Hypothalamus (tissue), 51 donors: ENCODE measurements at places on chromosomes 7 and 10.

- DNase-seq = no peak
Observed at GRCh38 chr10:104638861-104639589, 2.1 kb upstream of the SORCS3 start.

DNA sequence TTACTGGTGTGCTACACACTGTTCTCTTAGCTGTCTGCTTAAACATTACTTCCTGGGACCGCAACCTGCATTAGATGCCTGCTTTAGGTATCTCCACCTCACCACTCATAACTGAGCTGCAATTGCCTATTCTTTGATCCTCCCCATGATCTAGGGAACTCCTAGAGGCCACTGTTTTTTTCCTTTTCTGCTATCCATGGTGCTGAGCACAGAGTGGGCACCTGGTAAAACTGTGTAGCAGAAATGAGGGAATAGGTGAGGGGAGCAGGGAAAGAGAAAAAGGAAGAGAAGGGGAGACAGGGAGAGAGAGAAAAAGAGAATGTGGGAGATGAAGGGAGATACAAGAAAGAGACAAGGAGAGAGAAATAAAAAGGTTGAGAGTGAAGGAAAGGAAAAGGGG lies 434.9 kb downstream of the ADRA2A start:
- DNase-seq = no peak

DNA sequence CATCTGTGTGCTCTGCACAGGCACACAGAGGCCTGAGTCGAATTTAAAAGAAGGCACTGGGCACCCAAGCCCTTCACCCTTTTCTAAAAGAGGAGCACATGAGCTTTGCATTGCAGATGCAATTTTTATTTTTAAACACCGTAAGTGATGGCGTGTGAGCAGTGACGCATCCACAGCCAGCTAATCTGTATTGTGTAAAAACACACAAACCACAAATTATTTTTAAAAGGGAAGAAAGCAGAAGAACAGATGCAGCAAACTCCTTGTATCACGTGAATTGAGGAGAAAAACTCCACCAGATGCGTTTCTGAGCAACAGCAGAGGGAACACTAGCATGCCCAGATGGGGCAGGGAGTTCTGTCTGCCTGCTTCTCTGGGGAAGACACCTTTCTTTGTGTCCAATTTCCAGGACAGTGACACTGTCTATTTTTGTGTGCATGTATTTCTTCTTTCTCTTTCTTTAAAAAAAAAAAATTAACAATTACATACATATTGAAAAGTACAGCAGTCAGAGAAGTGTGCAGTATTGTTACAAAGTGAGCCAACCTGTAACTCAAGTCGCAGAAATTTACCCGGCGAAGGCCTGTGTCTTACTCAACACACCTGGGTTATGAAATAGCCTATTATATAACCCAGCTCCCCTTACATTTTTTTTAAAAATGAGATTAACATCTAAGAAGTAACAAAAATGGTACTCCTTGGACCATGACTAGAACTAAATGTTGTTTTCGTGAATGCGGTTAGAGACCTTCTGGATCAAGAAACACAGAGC lies 39.2 kb downstream of the EEPD1 start:
- DNase-seq = no peak

DNA sequence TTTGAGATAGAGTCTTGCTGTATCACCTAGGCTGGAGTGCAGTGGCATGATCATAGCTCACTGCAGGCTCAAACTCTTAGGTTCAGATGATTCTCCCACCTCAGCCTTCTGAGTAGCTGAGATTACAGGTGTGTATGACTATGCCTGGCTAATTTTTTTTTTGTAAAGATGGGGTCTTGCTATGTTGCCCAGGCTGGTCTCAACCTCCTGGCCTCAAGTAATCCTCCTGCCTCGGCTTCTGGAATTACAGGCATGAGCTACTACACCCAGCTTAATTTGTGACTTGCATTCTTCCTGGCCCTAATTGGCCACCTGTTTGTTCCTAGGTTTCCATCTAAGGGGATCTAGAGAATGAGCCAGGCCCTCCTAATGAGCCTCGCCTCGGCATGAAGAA lies 9.3 kb downstream of the ARHGAP22 start:
- no peak for DNase-seq

- DNase-seq = no peak
Observed at GRCh38 chr7:34848670-34849069, 188.6 kb downstream of the DPY19L1 start.

DNA sequence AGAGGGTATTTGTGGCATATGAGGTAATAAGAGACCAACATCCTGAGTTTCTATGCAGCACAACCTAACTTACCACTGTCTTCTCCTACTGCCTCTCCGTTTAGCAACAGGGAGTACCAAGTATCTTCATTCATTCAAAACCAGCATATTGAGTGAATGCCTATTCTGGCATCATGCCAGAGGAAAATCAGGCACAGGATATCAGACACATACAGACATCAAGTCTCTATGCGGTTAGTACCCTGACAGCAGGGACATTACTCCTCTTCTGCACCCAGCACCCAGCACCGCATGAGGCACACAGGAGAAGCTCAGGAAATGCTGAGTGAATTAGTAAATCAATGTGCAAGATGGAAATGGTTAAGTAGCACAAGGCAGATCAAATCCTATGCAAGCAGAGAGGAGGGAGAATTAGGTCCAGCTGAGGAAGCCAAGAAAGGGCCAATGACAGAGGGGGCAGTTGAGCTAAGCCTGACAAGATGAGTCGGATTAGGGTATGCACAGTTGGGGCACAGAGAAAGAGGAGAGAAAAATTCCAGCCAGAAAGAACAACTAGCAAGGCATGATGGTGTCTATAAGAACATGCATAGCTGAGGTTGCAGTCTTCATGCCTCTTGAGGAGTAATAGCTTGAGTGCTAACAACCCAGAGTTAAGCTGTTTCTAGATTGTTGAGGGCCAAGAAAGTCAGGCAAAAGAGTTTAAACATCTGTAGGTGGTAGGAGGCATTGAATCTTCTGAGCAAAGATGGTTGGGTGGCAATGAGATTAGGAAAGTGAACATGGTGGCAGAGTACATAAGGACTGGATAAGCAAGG lies 146.0 kb downstream of the PLXNA4 start:
- no peak for DNase-seq

GRCh38 chr7:152899548-152900109 lies 140.1 kb downstream of the ACTR3B start:
- DNase-seq = no peak

DNA sequence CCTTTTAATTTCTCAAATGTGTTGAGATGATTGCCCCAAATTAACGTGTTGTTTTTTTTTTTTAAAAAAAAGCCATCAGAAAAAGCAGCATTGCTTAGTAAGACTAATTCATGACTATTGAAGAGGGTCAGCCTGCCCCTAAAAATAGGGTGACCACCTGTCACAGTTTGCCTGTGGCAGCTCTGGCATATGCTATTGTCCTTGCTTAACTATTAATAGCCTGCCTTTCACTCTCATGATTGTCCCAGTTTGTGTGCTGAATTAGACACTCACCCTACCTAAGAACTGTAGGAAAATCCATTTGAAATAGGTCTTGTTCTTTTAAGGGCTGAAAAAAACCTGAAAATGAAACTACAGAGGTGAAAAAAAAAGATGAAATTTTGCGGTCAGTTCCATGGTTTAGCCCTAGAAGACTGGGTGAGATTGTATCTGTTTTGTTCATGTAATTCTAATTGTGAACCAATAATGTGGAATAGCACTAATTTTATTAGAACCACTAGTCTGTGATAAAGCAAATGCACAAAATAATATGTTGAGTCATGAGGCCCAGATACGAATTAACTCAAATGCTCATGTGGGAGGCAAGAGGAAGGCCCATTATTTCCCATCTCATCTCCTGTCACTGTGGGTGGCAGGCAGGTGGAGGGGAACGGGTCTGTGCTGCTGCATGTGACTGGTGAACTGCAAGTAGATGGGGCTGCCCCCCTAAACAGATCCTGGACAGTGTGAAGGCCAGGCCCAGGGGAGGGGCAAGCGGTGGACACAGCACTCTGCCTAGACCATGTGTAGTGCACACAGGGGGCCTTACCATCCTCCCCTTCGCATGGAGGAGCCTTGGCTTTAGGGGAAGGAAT lies 265.4 kb upstream of the NFE2L3 start:
- DNase-seq = no peak

DNA sequence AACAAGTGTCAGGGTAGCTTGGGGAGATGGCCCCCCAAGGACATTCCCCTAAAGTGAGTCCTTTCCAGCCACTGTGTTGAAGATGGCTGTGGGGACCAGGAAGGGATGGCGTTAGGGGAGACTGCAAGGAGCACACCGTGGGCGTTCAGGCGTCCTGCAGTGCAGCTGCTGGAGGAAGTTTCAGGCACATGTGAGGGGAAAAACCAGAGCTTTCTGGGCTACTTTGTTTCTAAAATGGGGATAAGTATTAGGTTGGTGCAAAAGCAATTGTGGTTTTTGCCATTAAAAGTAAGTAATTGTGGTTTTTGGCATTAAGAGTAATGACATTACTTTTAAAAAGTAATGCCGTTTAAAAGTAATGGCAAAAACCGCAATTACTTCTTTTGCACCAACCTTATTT lies 14.3 kb downstream of the PRF1 start:
- no peak for DNase-seq

GRCh38 chr7:134450294-134451000 lies 8.5 kb downstream of the AKR1B1 start:
- DNase-seq = no peak

DNA sequence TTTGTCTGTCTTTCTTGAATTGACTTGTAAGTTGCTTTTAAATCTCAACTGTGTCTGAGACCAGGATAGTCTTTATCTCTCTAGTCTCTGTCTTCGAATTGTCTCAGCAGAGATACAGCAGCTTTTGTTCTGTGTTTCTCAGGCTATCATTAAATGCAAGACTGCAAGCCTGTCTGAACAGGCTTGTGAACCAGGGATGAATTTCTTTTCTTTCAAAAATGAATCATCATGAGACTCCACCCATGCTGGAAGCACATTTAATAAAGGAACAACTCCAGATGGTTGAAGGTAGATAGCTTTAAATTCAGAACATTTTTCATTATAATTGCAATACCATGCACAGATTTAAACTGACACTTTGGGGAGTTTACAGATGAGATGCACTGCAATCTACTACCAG lies 155.9 kb downstream of the SEC23IP start:
- no peak for DNase-seq

GRCh38 chr7:82035456-82035855 lies 265.6 kb upstream of the HGF start:
- no peak for DNase-seq

DNA sequence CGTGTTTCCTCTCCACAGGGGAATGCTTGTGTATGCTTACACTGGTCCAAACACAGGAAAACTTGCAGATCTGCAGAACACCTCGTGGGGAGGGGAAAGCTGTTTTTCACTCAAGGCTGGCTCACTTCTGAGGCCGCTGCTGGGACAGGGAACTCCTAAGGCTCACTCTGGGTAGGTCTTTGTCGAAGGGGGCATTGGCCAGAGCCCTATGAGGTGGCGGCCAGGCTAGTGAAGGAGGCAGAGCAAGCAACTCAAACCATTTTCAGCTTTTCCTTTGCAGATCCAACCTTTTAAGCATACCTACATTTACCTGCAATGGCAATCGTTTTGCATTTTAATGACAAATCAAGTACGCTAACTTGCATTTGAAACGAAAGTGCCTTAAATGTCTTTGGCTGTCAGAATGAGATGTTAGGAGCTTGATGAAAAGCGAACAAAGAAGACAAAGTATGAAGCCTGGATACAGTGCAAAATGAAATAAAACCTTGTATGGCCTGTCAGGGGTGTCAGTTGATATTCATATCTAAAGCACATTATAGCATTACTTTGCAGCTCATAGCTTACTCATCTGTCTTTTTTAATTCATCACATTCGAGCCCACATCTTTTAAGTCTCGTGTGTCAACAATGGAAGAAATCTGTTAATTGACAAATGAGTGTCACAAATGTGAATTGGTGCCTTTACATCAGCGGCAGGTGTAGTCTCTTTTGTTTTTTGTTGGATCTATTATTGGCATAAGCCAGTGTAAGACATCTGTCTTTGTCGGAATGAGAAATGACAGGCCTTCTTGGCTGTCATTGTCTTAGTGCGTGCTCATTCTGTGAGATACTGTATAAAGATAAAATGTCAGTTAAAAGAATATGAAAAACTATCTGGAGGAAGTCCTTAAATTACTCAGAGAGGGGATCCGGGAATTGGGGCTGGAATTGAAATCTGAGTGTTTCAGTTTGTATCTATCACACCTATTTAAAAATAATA lies 30.5 kb downstream of the LRMDA start:
- no peak for DNase-seq

DNA sequence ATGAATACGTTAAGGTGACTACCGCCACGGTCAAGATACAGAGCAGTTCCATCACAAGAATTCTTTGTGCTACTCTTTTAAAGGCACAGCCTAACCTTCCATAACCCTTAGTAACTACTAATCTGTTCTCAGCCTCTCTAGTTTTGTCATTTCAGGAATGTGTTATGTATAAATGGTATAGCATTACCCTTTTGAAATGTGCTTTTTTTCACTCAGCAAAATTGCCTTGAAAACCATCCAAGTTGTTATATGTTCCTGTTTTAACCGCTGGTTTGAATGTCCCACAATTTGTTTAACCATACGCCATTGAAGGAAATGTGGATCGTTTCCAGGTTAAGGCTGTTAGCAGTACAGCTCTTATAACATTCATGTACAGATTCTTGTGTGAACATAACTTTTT lies 32.0 kb downstream of the WAC start:
- DNase-seq = no peak

GRCh38 chr7:140902303-140902953 lies 22.3 kb downstream of the BRAF start:
- no peak for DNase-seq

- DNase-seq = no peak
Observed at GRCh38 chr7:27091941-27092818, 3.6 kb downstream of the HOXA1 start.

GRCh38 chr7:101875283-101875846 lies 57.9 kb downstream of the CUX1 start:
- DNase-seq = no peak

- DNase-seq = no peak
Observed at GRCh38 chr7:117791877-117792780, 81.1 kb downstream of the CTTNBP2 start.

- peak; percentile 23 for DNase-seq
Observed at GRCh38 chr7:95246831-95247370, 77.4 kb downstream of the PON1 start.

- no peak for DNase-seq
Observed at GRCh38 chr7:43038254-43038653, 74.2 kb upstream of the HECW1 start.

- no peak for DNase-seq
Observed at GRCh38 chr10:44745920-44746319, 165.2 kb upstream of the TMEM72 start.
